ENCODE measurements at places on chromosomes 6 and 20. TPM values are rescaled to one million over a fixed set of nuclear protein-coding genes. Genes with fewer than 3 reads are reported as not detected.

The SMLR1 gene
- not detected for polyA plus RNA-seq

The GNMT gene
- polyA plus RNA-seq = 0.16 TPM

The FOXC1 gene
- polyA plus RNA-seq = 4.6 TPM

The ACTL10 gene
- polyA plus RNA-seq = 0.79 TPM

The OOEP gene
- not detected for polyA plus RNA-seq

DNA sequence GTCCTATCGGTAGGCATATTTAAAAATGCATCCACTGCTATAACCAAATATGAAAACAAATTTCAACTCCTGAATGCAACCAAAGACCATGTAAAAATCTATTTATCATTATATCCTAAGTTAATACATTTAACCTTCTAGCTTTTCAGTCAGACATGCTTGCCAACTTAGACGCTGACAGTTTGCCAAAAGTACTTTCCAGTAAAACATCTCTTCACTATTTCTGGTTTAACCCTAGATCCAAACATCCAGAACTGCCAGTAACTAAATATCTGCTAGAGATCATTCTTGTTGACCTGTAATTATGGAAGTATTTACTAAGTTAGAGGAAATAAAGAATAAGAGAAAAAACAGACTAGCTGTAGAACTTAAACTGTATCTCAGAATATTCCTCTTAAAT is 210.2 kb upstream of the THEMIS start:
- DNase-seq = no peak

GRCh38 chr6:28215425-28215824 is 9.7 kb upstream of the ZSCAN9 start:
- no peak for DNase-seq

DNA sequence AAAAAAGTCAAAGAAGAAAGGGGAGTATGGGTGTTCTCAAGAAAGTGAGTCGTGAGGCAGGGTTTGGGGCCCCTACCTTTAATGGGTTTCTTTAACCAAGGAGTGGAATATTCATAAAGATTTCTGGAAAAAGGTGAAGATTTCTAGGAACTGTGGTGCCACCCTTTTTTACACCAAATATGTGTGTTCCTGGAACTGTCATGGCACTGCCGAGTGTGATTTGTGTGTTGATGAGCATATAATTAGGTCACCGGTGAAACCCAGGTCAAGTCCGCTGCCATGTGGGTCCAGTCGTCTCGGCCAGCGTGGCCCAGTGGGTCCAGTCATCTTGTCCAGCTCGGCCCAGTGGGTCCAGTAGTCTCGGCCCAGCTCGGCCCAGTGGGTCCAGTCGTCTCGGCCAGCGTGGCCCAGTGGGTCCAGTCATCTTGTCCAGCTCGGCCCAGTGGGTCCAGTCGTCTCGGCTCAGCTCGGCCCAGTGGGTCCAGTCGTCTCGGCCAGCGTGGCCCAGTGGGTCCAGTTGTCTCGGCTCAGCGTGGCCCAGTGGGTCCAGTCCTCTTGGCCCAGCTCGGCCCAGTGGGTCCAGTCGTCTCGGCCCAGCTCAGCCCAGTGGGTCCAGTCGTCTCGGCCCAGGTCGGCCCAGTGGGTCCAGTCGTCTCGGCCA is 8.3 kb upstream of the EEF1A2 start:
- no peak for DNase-seq

- DNase-seq = no peak
Measured at GRCh38 chr6:148557796-148558321, 189.0 kb upstream of the UST start.

GRCh38 chr20:62368976-62369814 is 2.1 kb upstream of the LAMA5 start:
- peak; percentile 51 for DNase-seq

GRCh38 chr20:62761759-62762131 is 34.5 kb upstream of the MRGBP start:
- no peak for DNase-seq

DNA sequence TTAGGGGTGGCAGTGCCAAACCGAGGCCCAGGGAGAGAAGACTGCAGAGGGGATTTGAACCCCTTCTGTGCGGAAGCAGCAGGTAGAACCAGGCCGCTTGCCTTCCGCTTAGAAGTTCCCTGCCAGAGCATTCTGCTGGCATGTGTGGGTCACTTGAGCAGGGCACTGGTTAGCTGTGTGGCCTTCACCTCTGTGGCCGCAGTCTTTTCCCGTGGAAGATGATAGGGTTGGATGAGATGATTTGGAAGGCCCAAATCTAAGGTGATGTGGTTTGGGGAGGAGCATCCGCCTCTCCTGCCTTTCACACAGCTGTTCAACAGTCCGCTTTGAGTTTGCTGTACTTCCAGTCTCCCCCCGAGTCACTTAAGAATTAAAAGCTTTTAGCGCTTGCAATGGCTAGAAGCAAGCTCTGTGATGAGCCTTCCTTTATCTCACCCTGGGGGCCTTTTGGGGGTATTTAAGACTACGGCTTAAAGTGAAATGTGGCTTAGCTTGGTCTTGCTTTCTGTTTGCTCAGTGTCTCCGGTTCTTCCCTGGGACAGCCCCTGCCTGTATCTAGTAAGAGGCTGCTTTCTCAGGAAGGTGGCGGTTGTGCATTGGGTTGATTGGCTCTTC is 743 bp downstream of the CMTR1 start:
- peak; percentile 39 for DNase-seq

DNA sequence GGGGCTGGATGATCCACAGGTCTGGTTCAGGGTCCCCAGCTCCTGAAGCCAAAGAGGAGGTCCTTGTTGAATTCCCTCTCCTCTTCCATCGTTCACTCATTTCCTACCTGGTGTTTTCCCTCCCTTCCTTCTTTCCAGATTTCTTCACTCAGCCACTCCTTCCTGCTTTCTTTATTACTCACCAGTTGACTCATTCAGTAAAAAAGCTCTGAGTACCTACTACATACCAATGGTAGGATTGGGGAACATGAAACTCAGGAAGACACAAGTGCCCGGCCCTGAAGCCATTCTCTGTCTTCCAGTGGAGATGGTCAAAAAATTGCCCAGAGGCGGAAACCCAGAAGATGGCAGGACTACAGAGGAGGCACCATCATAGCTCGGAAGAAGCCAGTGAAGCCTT is 11.9 kb upstream of the NSFL1C start:
- peak; percentile 96 for DNase-seq

DNA sequence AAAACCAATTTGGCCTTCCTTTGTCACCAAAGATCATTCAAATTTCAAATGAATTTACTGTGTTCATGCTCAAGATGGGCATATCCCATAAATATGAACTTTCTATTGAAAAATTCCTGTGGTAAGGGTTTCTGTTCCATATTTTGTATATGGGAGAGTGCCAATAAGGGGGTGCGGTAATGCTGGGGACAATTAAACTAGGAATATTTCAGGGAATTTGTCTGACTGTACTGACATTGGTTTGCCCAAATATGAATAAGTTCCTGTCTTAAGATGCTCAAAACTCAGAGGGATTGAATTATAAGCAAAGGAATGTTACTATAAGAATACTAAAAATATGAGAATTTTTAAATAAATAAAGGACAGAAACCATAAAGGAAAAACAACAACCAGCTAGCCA is 553.0 kb upstream of the MARCKS start:
- no peak for DNase-seq

DNA sequence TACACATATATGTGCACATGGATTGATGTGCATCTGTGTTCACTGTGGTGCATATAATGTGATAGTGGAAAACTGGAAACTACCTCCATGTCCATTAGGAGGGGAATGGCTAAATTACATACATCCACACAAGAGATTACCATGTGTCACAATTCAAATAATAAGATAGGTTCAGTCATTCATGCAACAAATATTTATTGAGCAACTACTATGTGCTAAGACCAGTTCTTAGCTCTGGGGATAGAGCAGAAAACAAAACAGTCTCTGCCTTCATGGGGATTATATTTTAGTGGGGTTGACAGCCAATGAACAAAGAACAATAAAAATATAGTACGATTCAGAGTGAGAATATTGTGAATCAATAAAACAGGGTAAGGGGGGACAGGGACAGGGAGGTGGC is 61.7 kb upstream of the PTGIS start:
- no peak for DNase-seq

GRCh38 chr20:23111307-23111943 is 25.3 kb upstream of the CD93 start:
- no peak for DNase-seq

DNA sequence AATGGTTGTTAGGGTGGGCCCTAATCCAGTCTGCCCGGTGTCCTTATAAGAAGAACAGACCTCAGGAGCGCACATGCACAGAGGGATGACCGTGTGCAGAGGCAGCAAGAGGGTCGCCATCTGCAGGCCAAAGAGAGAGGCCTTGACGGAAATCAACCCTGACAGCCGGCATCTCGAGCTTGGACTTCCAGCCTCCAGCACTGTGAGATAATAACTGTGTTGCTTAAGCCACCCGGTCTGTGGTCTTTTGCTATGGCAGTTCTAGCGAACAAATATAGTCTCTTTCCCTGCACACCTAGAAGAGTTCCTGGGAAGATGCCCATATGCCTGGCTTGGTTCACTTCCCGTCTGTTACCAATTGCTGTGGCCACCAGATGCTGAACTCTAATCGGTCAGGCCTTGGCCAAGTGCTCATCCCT is 35.3 kb upstream of the PTGIS start:
- DNase-seq = no peak

DNA sequence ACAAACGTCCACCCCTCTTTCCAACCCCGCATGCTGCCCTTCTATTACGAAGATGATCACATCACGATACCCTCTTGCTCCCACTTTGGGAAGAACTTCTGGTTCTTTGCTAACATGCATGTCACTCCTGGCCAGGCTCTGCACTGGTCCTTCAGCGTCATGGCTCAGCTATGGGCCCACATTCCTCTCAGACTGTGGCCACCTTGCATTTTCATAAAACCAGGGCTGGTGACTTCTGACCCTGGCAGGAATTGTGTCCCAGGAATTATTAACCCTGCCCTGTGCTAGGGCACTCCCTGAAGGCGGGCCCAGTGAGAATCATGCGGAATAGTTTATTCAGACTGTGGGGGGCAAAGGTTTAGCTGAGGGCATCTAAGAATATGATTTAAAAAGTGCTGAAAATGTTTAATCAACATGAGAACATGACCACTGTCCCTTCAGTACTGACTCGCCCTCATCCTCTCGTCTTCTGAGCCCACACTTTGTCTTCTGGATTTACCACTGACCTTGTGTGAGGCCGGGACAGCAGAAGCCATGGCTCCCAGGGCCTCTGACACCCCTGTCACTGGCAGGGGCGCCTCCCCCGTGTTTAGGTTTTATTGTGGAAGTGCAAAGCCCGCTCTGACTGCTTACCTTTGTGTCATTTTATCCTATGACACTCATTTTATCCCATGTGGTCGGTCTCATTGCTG is 38.1 kb upstream of the THBS2 start:
- no peak for DNase-seq

DNA sequence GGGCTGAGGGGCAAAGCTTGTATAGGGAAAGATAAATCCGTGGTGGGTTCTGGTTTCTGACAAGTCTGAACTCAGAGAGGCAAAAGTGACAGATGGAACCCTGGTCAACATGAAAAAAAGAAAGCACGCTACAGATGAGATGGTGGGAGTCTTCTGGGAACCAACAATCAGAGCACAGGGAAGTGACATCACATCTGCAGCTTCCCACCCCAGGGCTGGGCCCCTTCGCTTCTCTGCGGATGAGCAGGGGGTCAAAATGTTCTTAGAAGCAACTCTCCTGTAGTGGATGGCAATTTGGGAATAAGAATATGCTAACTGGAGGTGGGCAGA is 129.2 kb upstream of the AKAP12 start:
- DNase-seq = no peak

DNA sequence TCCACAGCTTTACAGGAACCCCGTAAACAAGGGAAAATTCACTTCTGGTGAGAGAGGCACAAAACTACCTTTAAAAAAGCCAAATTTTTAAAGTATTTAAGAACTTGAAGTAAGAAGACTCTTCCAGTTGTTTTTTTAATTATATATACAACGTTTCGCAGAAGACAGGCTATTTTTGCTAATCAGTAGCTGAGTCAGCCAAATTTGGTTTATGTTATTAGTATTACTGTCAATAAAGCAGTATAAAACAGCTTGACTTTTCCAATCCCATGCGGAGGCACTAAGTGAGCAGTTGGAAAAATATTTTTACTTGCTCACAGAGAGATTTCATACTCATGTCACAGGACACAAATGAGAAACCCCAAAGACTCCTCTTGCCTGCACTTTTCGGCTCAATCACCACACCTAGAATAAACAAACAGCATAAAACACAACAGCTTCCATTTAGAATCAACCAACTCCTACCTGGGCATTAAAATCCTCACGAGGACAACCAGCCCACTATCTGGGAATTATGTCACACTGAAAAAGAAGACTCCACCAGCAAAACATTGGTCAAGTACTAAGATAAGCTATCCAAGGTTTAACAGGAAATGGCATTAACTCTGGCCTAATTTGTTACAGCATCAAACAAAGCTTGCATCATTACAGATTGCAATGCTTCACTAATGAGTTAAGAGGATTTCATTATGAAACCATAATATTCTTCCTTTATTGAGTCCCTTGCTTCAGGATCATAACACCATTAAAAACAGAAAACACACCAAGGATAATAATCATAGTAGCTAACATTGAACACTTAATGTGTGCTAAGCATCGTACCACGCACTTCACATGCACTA is 26.3 kb downstream of the ELOVL5 start:
- no peak for DNase-seq

- no peak for DNase-seq
Measured at GRCh38 chr6:137610702-137611101, 116.5 kb upstream of the OLIG3 start.

GRCh38 chr6:14676977-14677781 is 559.6 kb downstream of the CD83 start:
- DNase-seq = no peak

All from mammary epithelial cell (primary cell).